ENCODE measurements at places on chromosomes 2 and 18.
A peak's percentile ranks its signal among the peaks of the same experiment; 100 is the strongest.

GRCh38 chr2:152016181-152017120, 82.4 kb downstream of the CACNB4 start:
- DNase-seq, result no peak

- DNase-seq, result no peak
Observed at GRCh38 chr2:51994123-51994763, 962.3 kb upstream of the NRXN1 start.

DNA sequence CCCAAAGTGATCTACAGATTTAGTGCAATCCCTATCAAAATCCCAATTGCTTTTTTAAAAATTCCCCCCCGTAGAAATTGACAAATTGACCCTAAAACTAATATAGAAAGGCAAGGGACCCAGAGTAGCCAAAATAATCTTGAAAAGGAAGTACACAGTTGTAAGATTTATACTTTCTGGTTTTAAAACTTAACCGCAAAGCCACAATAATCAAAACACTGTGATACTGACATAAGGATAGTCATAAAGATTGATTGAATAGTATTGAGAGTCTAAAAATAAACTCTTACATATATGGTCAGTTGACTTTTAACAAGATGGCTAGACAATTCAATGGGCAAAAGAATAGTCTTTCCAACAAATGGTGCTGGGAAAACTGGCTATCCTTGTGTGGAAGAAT, 58.7 kb upstream of the GAREM2 start:
- DNase-seq, result peak; percentile 22

GRCh38 chr18:51980101-51980500, 359.9 kb upstream of the DCC start:
- no peak for DNase-seq

DNA sequence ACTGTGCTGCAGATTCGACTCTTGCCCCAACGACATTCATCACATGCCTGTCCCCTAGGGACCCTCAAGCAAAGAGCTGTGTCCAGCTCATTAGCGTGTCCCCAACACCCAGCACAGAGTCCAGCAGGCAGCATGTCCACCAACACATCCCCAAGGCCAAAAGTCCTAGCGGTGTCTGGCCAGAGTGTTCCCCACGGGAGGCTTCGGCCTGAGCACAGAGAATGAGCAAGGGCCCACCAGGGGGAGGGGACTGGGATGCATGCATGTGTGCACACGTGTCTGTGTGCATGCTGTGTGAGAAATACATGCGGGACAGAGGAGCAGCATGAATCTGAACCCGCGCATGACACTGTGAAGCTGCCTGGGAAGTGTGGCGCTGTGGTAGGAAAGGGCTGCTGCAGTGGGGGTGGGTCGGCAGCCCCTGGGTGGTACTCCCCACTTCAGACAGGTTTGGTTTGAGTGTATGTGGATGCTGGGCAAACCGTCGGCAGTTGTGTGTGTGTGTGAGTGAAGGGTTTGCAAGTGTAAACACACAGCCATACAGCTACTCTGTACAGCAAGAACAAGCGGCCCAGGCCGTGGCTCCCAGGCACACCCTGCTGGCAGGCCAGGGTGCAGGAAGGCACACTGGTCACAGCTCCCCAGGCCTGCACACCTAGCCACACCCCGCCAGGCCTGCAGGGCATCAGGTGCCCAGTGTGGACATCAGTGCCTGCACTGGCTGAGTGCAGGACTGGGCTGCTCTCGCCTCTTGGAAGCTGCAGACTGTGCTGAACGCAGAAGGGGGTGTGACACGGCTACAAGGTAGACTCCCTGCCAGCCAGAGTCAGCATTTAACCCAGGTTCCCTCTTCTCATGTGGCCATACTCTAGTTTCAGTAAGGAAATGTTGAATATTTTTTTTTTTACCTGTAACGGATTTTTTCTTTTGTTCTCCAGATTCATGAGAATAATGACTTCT, 19.5 kb upstream of the HES6 start:
- DNase-seq, result no peak

- no peak for DNase-seq
Observed at GRCh38 chr2:29273685-29274611, 158.7 kb downstream of the CLIP4 start.

DNA sequence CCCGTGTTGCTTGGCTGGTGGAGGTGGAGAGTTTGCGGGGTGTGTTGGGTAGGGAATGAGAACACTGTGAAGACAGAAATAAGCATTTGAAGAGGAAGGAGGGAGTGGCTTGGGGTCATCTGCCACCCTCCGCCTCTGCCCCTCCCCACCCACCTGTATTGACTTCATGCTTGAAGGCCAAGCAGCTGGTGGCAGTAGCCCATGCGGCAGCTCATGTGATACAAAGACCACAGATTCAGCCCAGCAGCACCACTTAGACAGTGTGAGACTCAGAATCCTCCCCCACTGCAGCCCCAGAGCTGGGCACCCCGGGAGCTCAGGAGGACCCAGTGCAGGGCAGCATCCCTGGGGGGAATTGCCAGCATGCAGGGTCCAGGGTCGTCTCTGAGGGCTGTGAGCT, 15.4 kb downstream of the NPPC start:
- DNase-seq, result no peak

DNA sequence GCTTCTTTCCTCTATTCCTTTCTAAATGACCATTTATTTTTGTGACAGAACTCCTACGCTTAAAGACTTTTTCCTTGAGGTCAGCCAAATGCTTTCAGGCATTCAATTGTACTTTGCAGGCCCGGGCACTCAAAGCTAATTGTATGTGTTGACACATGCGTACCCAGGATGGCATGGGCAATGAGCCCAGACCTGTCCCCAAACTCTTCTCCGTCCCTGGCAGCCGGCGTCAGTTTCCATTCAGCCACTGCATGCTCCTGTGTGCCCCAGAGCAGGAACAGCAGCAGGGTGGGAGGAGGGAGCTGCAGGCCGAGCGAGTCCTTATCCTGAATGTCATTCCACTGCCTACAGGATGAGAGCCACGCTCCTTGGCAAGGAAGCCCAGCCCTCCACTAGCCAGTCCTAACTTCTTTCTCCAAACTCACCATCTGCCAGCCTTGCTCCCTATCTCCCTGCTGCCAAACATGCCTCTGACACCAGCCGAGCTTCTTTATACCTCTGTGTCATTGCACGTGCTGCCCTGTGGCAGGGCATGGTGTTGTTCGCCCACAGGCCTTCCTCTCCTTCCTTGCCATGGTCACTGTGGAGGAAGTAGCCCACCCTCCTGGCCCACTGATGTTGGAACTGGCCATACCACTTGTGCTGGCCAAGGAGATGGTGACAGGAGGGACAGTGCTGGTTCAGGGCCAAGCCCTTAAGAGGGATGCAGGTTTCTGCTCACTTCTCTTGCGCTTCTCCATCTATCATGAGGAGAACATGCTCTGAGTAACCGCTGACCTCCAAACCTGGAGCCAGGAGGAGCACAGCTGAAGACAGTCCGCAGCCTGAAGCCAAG, 116.9 kb upstream of the FHL2 start:
- DNase-seq, result no peak

- no peak for DNase-seq
Observed at GRCh38 chr2:16140771-16141640, 200.7 kb downstream of the MYCN start.

- no peak for DNase-seq
Observed at GRCh38 chr2:101823859-101824258, 126.4 kb downstream of the MAP4K4 start.

DNA sequence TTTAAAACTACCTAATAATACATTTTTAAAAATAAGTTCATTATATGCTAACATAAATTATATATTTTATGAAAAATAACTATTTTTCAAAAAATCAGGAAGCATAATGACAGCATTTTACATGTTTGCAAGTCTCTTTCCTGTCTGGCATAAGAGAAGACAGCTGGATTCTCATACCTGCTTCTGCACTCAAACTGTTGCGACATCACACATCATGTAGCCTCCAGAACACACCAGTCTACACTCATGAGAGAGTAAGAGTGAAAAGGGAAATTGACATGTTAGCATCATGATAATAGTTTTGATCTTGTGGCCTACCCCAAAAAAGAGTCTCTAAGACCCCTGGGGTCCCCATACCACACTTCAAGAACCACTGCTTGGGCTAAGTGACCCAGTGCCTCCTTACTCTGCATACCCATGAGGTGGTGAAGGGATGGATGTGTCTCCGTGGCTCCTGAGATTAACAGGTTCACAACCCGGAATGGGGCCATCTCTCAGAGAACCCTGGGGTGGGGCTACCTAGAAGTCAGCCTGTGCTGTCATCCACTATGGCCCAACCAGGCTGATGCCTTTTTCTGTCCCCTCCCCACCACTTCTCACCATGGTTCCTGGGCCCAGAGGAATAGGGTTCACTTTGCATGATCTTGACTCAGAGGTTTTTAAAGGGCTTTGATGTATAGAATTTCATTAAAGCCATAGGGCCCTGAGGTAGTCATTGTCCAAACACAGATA, 102.6 kb upstream of the DAPL1 start:
- DNase-seq, result peak; percentile 8

DNA sequence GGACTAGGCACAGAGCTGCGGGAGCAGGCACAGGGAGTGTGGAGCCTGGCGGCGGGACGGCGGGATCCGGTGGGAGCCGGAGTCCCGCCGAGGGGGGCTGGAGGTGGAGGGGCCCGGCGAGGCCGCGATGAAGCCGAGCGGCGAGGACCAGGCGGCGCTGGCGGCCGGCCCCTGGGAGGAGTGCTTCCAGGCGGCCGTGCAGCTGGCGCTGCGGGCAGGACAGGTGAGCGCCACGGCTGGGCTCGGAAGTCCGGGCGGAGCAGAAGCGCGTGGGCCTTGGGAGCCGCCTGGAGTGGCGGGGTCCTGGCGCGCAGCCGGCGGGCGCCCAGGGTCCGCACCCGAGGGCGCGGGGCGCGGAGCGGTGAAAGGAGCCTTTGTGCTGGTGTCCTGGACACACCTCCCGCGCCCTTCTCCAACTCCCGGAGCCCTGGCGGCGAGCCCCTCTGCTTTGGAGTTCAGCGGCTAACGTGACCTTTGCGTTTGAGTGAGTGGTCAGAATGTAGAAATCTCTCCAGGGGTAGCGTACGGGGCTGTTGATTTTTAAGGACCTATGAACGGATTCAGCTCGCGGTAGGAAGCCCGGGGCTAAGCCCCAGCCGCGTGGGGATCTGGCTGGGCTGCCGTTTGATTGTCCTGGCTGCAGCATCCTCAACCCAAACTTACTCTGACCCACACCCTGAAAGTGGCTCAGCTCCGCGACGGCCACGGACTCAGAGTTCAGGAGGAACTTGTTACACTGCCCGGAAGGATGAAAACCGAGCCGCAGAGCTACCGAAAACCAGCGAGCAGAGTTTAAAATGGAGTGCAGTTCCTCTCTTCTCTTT, 448 bp downstream of the IMPA2 start:
- DNase-seq, result peak; percentile 44

GRCh38 chr2:45808294-45808800, 156.9 kb downstream of the PRKCE start:
- no peak for DNase-seq

DNA sequence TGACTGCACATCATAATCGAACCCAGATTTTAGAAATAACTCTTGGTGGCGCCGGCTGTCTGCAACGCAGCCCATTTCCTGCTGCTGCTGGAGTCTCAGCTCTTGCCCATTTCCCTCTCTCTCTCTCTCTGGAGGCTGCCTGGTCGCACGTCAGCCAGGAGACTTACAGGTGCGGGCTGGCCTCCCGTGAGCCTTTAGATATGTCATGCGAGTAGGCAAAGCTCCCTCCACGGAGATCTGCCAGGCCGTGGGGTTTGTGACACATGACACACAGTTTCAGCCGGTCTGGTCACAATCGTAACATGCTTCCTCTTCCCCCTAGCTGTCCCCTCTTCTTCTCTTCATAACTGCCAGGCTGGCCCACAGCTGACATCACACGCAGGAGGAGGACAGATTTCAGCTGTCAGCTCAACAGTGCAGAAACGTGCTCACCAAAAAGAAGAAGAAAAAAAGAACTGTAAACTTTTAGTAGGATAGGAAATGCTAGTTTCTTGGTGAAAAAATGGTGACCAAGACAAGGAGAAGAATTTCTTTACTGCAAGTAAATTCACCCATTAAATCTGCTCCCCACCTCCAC, 489.3 kb downstream of the ZNF516 start:
- DNase-seq, result no peak

GRCh38 chr2:128792476-128793054, 473.9 kb upstream of the HS6ST1 start:
- DNase-seq, result no peak

- no peak for DNase-seq
Observed at GRCh38 chr18:79129120-79129519, 59.9 kb downstream of the ATP9B start.

DNA sequence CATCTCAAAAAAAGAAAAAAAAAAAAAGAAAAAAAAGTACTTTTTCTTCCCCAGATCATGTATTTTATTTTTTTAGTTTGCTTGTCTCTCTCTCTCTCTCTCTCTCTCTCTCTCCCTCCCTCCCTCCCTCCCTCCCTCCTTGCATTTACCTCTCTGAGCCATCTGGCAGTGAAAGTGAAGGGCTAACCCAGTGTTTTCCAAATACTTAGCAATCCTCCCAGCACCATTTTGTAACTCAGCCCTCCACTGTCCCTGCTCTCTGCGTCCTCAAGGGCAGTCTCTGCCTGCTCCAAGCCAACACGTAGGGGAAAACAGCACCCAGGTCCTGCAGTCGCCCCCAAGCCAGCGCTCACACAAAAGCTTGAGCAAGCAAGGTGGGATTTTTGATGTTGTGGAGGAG, 19.6 kb upstream of the TEX44 start:
- DNase-seq, result no peak

GRCh38 chr2:113229795-113230194, 48.9 kb downstream of the PAX8 start:
- DNase-seq, result no peak

GRCh38 chr2:241125626-241126025, 23.5 kb upstream of the MTERF4 start:
- no peak for DNase-seq

GRCh38 chr2:27408601-27409320, 630 bp downstream of the PPM1G start:
- peak; percentile 66 for DNase-seq

DNA sequence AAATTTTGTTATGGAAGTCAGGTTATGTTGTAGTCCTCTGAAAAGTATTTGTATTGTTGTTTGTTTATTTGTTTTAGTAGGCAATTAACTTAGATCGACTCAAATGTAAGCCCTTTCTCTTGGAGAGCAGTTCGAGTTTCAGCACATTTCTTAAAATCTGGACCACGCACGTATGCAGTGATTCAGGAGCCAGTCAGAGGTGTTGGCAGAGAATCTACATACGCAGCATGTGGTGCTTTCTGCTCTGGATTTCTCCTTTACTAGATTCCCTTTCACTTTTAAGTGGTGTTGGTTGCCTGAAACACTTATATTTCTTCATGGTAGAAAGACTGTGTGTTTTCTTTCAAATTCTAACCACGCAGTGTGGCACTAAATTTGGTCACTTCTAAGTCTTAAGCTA, 773.9 kb upstream of the LRATD1 start:
- no peak for DNase-seq

GRCh38 chr2:121501031-121501430, 29.6 kb upstream of the RNU4ATAC start:
- no peak for DNase-seq

DNA sequence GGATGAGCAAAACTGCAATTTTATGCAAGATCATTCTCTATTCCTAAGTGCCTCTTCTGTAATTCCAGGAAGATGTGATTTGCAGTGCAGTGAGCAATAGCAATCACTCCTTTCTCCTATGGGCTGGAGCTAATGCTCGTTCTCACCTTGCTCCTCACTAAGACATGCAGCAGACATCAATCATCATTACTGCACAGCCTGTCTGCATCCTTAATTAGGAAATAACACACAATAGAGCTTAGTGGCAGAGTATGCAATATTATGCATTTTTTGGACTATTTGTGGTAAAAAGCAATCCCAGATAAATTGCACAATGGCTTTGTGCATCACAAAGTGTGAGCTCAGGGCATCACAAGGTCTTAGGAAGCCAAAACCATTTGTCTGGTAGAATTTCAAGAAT, 32.6 kb upstream of the RAPH1 start:
- no peak for DNase-seq
